NCI-H2081 treated with DMSO at 0.1 percent for 48 hours (cell line): ENCODE measurements at places on chromosomes 2 and 18.

DNA sequence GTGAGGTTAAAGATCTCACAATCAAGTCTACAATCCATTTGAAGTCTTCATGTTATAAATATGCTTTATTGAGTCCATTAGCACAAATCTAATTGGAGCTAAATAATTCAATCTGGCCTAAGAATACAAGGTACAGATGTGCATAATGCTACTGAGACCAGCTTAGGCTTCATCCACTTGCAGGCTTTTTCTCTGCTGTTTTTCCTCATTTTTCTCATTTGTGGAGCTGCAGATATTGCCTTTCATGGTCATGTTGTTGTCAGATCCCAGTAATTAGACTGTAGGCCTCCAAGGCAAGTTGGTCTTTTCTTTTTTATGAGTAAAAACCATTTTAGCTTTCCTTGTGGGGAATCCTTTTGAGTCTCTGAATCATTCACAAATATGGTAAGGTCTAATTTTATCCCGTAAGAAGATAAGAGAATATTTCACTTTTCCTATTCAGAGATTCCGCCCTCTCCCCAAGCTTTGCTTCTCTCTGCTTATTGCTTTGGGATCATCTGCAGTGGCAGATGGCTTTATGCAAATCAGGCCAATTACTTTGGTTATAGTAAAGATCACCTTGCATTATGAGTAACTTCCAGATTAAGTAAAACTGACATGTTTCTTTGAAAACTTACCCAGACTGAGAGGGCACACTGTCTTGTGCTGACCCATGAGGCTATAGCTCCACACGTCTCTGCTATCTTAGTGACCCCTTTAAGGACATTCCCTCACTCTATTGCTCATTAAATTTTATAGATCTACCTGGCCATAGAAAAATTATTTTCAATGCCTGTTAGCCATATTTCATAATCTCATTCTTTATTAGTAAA lies 80.9 kb downstream of the MGAT5 start:
- no peak for DNase-seq

DNA sequence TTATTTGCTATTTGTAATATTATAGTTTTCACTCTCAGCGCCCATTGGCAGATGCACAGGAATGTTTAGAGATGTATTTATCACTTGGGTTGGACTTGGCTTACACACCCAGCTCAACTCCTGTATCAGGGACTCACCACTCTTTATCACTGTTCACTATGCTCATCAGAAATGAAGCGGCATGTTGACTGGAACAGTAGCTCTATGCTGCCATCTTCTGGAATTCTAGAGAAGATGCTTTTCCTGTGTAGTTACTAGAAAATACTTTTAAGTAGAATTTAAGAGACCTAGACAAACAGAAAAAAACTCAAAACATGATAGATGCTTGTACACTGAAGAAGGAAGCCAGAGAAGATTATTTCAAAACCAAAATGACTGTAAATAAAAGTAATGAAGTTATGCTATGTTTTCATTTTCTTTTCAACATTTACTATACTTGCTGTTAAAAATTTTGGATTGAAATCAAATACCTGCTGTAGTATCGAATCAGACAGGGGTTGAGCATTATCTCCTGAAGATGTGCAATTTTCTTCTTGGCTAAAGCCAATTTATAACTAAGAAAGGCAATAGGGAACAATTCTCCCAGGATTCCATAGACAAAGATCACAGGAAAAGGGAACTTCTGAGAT lies 47.4 kb upstream of the NXPH2 start:
- DNase-seq: peak; percentile 64

DNA sequence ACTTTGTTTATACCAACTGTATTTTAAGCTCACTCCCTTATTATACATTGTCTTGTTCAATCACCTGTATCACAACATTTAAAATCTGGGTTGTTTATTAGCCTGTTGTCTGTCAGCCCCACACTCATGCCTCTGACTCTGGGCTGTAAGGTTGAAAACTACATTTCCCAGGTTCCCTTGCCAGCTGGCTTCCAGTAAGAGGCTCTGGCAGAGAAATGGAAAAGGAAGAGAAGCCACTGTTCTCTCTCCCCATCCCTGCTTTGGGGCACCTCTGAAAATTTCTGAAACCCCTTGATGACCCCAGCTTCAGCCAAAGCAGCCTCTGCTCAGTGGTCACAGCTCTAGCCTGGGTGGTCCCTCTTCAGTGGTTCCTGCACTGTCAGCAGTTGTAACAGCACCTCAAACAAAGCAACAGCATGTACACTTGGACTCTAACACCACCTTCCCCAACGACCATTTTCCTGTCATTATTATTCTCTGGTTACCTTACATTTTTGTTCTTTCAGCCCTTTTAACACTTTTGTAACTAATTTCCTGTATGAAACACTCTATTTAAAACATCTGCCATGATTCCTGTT lies 108.9 kb upstream of the LGALSL start:
- no peak for DNase-seq

GRCh38 chr2:47558768-47559684 lies 156.1 kb downstream of the MSH2 start:
- DNase-seq: no peak

DNA sequence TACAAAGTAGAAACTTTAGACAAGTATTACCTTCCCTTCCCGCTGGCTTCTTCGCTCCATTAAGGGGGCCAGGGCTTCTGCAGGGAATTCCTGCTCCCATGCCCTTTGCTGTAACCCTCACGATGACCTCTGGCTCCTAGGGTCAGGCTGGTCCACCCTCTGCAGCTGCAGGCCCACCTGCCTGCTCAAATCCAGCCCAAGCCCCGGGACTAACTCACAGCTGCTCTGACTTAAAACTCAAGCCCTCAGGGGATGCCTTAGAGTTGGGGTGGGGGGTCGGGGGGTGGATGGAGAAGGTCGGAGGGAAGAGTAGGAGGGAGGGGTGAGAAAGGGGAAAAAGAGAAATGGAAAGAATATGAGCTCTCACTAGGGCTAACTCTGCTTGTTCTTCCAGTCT lies 4.9 kb downstream of the IGFBP5 start:
- DNase-seq: no peak

DNA sequence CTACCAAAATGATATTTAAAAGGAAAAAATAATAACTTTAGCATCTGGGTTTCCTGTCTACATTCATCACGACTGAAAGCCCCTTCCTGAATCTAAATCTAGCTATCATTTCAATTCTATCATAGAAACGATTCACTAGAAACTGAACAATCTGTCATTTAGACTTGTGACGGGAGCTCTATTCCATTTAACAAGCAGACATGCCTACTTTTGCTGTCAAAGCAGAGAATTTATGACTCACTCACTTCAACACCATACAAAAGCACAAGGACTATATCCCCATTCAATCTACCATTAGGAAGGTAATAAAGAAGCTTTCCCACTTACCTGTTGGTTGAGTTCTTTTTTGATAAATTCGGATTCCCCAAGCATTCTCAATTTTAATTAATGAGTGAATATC lies 1072.3 kb downstream of the LRP1B start:
- no peak for DNase-seq

- no peak for DNase-seq
Measured at GRCh38 chr2:47056374-47056773, 98.7 kb downstream of the STPG4 start.

- no peak for DNase-seq
Measured at GRCh38 chr2:62306751-62307468, 111.0 kb downstream of the B3GNT2 start.

- DNase-seq: no peak
Measured at GRCh38 chr2:54047091-54047490, 68.3 kb upstream of the ACYP2 start.

DNA sequence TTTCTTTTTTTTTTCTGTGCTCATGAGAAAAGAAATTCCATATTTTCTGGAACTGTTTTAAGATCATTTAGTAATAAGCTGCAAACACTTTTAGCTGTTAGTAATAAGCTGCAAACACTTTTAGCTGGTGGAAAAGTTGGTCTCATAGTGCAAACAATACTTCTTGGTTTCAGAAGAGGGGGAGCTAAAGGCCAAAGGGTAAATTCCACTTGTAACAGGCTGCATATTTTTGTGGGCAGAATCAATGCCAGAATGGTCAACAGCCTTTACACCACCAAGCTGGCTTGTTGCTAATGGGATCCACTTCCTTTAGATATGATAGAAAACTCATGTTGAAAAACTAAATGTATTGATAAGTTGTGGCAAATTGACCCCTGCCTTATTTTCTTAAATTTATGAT lies 356.8 kb downstream of the NR4A2 start:
- no peak for DNase-seq

DNA sequence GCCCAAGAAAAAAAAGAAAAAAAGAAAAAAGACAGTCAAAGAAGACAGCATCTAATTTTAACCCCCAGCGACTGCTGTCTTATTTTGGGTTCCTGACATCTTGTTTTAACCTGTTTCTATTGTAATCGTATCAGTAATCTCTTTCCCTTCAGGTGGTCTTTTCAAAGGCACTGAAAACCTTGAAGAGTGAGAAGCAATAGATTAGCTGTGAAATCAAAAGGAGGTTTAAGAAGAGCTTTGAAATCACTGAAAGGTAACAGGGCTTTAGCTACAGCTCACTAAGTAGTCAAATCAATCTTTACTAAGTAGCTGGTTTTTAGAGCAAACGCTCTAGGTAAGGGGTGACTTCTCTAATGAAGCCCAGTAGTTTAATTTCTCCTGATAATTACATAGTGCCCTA lies 5.4 kb upstream of the TANC1 start:
- no peak for DNase-seq

DNA sequence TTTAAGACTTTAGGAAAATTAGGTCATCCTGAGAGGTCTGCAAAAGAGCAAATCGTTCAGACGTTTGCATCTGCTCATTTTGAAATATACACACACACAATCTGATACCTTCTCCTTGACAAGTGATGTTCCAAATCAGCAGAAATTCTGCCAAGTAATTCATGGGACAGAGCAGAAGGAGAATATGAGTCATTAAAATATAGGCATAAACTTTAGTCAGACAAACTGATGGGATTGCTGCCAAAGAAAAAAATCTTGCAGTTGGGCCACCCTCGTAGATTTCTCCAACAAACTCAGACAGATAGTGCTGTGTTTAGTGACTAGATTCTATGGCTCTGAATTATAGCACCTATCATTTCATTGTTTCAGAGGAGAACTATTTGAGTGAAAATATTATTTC lies 336.3 kb downstream of the NYAP2 start:
- no peak for DNase-seq

GRCh38 chr2:143436951-143437350 lies 307.7 kb downstream of the ARHGAP15 start:
- no peak for DNase-seq

GRCh38 chr2:237180187-237180586 lies 94.5 kb downstream of the COPS8 start:
- no peak for DNase-seq

GRCh38 chr2:88626171-88627054 lies 851 bp downstream of the EIF2AK3 start:
- DNase-seq: no peak

GRCh38 chr2:55719852-55720251 lies 26.2 kb upstream of the PNPT1 start:
- no peak for DNase-seq

DNA sequence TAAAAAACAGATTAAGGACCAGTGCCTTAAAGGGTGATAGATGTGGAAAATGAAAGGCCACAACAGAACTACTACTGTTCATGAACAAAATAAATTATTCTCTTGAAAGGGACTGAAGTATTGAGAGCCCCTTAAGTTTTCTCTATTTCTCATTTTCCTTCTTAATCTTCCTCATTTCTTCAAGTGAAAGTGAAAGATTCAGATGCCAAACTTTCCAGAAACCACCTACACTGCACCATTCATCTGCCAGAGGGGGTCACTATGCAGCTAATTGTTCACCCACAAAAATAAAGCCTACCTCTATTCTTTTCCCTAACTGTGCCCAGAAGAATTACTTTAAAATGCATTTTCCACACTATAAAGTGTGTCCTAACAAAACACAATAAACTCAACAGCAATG lies 140.1 kb downstream of the NR4A2 start:
- DNase-seq: no peak

GRCh38 chr2:199784512-199784911 lies 66.5 kb downstream of the FTCDNL1 start:
- no peak for DNase-seq

DNA sequence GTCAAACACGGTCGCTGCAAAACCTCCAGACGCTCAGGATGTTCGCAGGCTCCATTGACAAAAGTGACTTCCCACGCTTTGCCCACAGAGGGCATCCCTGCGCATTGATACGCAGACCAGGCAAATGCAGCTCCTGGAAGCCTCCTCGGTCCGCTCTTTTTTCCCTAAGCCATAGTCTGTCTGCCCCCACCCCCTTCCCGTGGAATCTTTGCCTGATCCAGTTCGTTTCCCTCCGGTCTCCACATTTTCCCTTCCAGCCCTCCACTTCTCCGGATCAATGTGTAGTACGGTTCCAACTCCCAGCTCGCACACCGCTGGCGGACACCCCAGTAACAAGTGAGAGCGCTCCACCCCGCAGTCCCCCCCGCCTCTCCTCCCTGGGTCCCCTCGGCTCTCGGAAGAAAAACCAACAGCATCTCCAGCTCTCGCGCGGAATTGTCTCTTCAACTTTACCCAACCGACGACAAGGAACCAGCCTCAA lies at the start of gene DCC:
DCC (plus strand) TSS at position 307 of the 481 bp plus-strand sequence. CDS start 591 bp downstream, outside the sequence.
- no peak for DNase-seq

- DNase-seq: no peak
Measured at GRCh38 chr18:32048507-32049091, 30.0 kb downstream of the RNF125 start.

DNA sequence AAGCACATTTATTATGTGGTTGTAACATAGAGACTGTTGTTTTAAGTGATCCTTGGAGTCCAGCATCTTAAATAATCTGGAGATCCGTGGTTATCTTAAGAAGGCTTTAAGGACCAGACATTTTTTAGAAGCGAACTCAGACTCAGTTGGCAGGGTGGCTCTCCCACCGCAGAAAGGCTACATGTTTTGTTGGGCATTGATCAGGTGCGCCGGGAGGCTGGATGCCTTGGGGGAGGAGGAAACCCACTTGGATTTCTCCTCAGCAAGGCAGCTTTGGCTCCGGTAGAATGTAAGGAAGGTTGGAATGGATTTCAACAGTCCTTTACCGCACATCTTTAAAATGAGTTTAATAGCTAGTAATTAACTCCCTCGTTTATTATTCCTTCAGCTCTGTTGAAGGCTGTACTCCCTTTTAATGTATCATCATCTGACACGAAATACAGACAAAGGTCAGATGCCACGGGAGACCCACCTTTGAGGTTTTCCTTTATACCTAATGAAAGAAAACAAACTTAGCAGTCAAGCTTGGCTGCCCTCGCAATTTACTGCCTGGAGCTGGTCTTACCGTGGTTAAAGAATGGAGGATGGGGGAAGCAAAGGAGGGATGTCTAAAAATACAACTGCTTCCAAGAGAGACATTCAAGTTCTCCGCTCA lies 1.2 kb downstream of the TMEM200C start:
- DNase-seq: no peak
